Activated naive CD4-positive, alpha-beta T cell (primary cell): ENCODE measurements at places on chromosomes 6 and 20.

- no peak for DNase-seq
Observed at GRCh38 chr20:19828232-19828631, 70.2 kb downstream of the RIN2 start.

GRCh38 chr6:77650098-77650663, 2.7 kb upstream of the MEI4 start:
- DNase-seq = no peak

DNA sequence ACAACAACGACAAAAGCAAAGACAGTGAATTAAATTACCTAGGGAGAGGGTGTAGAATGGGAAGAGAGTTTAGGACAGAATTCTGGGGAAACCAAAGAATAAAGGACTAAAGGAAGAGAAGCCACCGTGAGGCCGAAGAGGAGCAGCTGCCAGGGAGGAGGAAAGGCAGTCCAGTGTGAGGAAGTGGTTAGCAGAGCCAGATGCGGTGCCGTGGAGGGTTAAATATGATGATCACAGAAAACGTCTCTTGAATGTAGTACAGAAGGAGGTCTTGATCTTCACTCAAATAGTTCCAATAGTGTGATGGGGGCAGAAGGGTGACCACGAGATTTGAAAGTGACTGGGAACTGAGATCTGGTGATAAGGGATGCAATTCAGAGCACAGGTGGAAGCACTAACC, 67.7 kb downstream of the TMEM244 start:
- DNase-seq = no peak

DNA sequence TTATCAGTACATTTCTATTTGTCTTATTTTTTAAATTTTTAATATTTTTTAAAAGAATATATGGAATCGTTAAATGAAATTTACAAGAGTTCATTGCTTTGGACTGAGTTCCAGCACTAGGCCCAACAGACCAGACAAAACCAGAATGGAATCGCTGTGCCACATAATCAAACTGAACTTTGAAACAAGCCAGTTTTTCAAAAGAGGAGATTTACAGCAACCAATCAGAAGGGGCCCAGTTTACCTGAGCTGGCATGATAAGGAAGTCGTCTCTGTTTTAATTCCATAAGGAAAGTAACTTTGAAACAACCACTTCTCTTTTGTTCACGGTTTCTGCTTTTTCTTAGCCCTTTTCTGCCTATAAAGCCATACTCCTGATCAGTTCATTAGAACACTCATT, 293.6 kb upstream of the FLRT3 start:
- DNase-seq = no peak

DNA sequence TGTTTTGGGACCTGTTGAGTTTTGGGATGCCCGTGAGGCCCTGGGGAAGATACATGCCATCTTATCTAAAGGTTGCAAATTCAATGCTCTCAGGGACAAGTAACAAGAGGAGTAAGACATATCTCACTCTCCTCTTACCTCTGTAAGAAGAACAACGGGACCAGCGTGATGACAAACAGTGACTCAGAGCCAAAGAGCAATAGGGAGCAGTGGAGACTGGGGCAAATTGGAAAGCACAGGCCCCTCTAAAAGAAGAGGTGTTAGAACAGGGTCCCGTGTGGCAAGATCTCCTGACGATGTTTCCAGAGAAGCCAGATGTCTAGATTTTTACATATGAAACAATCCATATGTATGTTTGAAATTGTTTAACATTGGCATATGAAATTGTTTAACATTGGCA, 11.6 kb downstream of the TP53RK start:
- no peak for DNase-seq

- no peak for DNase-seq
Observed at GRCh38 chr20:15336011-15336410, 998.6 kb upstream of the FLRT3 start.

DNA sequence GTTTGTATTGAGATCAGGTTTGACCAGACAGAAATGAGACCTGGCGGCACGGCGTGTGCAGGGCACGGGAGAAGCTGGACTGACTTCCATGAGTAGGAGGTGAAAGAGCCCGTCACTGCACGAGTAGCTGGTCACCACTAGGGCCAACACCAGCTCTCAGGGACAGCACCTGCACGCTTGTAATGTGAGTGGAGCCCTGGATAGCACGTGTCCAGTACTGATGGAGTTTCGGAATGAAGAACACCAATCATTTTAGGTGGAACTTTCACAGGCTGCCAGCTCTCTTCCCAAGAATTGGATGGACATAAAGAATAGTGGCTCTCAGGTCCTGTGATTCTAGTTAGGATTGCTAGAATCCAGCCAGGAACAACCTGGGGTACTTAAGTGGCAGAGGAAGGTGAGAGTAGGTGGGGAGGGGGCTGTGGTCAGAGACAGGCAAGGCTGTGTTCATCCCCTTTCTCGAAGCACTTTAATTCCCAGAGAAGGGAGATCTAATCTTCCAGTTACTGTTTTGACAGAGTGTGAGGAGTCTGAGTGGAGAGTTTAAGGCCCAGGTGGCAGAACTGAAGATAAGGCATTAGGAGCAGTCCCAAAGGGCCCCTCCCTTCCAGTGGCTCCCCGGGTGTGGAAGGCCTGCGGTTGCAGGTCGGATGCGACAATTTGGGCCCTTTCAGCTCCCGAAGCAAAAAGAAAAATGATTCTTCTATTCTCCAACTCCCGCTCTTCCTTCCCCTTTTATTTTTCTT, 314.8 kb downstream of the QKI start:
- no peak for DNase-seq

GRCh38 chr20:46307139-46307998, 929 bp downstream of the CDH22 start:
- DNase-seq = peak; percentile 29

DNA sequence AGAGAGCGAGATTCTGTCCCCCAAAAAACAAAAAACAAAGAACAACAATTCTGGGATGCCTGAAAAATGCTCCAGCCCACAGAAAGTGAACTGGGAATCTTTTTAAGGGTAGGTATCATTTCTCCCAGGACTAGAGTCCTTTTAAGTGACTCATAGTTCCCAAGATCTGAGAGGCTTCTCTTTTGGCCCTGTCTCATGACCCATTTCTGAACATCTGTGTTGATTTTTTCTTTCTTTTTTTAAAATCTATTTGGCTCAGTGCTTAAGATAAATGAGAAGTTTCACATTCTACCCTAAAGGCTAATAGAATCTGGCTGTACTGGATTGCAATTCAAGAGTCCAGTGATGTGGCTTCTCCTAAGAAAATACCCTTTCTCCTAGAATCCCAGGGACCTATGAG, 217.6 kb upstream of the FOXQ1 start:
- DNase-seq = no peak

DNA sequence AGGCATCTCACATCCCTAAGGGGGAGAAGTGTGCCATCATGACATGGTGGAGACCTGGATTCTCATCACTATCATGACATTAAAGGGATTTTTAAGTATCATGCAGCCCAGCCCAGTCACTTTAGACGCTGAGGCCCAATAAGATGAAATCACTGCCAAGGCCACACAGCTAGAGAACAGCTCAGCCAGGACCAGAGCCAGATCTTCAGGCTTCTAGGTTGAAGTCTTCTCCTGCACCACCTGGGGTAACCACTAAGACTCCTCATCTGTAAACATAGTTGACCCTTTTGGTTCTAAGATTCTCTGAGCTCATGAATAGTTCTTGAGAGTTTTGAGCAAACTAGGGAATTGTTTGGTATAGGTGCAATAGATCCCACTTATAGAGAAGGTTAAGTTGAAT, 125.1 kb downstream of the TCP11 start:
- DNase-seq = no peak

DNA sequence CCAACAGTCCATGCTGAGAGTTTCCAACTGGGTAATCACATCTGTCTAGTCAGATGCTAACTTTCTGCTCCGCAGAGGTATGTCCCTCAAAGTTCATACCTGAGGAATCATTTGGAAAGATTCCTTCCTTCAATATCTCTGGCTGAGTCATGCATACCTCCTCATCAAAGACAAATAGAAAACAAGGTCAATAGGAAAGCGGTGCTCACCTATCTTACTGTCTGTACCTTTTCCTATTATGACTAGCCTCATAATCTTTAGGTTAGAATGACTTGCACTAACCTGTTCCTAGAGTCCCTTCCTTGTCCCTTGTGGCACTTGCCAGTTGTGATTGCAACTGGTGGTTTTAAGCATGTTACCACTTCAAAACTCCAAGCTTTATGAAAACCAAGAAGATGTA, 78.2 kb upstream of the PTPRK start:
- no peak for DNase-seq

- DNase-seq = no peak
Observed at GRCh38 chr6:128521282-128521632, 858 bp upstream of the PTPRK start.

DNA sequence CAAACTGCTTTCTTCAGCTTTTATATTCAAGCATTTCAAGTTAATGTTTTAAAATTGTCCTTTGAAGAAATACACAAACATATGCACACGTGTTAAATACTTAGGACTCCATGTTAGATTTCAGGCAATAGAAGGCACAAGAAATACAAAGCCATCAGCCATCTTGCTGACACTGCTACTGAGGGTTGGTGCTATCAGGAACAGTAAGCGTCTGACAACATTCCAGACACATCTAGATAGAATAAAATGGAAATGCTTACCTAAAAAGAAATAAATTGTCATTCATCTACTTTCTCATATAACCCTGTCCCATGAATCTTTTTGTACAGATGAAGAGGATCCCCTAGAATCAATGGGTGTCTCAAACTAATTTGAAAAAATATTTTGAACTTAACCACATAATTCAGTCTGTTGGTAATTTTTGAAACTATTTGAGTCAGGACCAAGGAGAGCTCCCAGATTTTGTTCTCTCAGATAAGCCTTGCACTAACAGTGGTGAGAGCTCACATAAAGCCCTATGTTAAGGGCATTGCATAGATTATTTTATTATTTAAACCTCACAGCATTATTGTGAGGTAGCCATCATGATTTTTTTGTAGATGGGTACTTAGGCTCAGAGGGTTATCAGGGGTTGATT, 631.1 kb upstream of the POU3F2 start:
- DNase-seq = no peak

DNA sequence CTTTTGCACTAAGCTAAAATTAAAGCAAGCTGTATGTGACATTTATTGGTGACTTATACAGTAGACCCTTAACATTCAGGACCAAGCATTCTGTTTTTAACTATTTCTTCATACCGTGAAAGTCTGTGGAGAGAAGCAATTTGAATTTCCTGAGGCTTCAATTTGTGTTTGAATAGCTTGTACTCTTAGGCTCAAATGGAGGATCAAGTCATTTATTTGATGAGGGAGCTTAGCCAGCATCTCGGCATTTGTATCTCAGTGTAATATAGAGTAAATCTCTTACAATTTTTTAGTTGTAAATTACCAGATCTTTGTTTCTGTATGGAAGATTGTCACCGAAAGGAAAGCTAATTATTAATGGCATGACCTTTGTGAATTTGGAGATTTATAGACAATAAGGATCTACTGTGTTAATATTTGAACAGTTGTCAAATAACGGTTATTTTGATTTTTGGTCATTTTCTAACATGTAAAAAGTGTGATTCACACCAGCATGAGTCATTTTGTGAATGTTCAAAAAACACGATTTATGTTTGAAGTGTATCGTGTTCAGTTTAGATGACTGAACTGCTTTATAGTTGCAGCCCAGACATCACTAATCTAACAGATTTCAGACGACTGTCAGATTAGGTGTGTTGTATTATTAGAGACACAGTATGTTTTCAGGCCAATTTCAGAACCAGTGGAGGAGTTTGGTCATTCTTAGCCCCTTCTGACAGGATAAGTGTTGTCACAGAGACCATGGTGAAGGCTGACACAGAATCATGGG, 332.9 kb downstream of the CDKAL1 start:
- DNase-seq = no peak

- DNase-seq = peak; percentile 33
Observed at GRCh38 chr6:30686009-30686907, at the start of gene PPP1R18. TSS of gene PPP1R18 (minus strand) at chr6:30686645. CDS start at chr6:30686018, 627 bp downstream.

DNA sequence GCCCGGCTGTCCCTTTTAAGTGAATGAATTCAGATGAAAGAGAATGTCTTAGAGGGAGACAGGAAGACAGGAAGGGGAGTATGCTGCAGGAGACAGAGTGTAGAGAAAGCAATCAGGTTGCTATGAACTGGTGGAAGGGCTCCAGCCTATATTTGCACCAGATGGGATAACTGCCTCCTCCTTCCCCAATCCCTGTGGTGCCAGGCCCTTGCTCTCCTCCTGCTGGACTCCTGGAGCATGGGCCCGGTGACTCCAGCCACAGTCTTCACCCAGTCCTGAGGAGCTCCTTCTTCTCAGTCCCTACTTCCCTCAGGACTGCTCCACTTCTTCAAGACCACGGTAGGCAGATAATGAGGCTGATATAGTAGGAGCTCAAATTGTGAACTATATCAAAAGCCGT, 91.8 kb downstream of the TMEM200A start:
- no peak for DNase-seq

DNA sequence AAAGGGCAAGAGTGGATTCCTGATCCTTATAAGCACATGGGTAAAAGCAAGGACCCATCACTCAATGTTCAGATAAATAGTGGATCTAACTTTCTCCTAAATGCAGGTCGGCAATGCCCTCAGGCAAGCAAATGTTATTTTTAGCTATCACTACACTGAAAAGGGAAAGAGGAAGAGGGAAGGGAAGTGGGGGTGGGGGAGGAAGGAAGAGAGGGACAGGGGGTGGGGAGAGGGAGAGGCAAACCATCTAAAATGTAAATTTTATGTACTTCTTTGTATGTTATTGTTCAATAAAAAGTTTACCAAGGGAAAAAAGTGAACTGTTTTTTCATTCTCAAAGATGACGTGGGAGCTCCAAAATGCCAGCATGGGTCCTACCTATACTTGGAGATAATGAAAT, 44.2 kb downstream of the CHD6 start:
- no peak for DNase-seq

- no peak for DNase-seq
Observed at GRCh38 chr6:83978324-83978734, 55.2 kb upstream of the MRAP2 start.

DNA sequence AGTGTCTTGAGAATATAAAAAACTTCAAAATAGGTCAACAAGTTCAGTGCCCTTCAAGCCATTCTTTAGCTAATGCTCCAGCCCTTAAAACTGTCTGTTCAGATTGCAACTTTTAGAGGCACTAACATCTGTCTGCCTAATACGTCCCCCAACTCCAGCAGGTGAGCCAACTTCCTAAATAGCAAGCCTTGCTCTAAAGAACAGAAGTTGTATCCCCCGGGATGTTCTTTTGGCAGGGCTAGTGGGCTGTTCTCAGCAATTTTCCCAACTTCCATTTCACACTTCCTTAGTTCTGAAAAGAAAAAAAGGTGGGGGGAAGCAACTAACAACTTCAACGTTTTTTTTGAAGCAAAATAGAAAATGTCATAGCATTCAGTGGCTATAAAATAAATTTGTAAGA, 290.0 kb upstream of the PTCHD4 start:
- DNase-seq = no peak

DNA sequence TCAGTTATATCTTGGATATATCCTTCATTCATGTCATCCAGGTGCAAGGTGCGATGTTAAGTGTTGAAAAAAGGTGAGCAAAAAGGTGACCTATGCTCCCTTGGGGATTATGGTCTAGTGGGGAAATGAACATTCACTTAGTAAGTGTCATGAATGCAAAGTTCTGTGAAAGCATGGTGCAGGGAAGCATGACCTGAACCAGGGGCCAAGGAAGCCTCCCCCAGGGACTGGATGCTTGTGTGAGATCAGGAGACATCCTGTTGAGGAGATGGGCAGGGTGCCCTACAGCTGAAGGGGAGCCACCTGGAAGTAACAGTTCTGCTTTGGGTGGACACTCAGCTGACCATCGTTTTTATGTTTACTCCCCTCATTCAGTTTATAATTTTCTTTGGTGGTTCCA, 179.5 kb downstream of the SYNDIG1 start:
- no peak for DNase-seq

GRCh38 chr20:19943061-19943521, 74.1 kb upstream of the NAA20 start:
- no peak for DNase-seq

GRCh38 chr6:139608466-139609261, 234.2 kb upstream of the CITED2 start:
- no peak for DNase-seq
